NT2/D1 (cell line): ENCODE measurements at places on chromosomes 7 and 10.

- no peak for DNase-seq
Measured at GRCh38 chr10:118581340-118581739, 14.1 kb downstream of the PRLHR start.

GRCh38 chr7:36301914-36302771, 87.5 kb upstream of the ANLN start:
- no peak for DNase-seq

DNA sequence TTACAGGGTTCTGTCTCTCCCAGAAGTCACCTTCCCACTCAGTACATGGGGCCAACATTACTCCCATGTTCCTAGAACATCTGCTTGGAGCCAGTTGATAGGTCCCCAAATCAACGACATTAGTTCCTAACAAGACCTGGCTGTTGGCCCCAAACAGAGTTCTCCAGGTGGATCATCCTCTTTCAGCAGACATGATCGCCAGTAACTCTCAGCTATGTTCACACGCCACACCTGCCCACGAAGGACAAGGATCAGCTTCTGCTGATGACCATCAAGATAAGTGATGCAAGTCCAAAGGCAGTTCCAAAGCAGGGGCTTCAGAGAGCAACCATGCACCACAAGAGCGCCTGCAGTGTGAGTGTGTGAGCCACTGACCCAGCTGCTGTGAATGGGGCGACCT, 11.0 kb downstream of the ZNF777 start:
- no peak for DNase-seq

GRCh38 chr10:29257106-29257783, 31.6 kb upstream of the LYZL1 start:
- DNase-seq, result no peak

DNA sequence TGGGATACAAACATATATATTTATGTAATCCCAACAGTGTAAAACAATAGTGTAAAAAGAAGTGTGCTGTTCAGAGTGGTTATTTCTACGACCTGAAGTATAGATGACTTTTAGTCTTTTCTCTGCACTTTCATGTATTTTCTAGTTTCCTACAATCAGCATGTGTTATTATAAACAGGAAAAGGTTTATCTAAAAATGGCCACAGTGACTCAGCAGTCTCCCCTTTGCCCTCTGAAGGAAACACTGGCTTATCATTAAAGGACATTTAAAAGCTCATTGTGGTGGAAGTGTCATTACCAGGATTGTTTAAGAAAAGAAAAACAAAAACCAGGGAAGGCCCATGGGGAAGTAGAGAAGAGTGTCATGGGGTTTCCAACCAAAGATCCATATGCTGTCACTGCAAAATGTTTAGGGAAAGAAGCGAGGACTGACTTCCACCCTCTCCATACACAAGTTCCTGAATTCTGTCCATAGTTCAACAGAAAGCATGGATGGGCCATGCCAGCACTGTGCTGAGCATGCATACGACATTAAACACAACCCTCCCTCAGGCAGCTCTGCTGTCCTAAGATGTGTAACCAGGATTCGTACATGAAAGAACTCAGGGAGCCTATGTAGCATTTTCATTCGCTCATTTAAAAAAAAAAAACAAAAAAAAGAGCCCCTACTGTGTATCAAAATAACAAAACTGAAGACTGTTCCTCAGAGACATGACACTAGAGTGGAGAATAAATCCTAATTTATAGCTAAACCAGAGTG, 10.2 kb downstream of the CYREN start:
- DNase-seq, result no peak

- no peak for DNase-seq
Measured at GRCh38 chr7:43703573-43703972, 25.8 kb downstream of the COA1 start.

- no peak for DNase-seq
Measured at GRCh38 chr7:131606346-131607290, 50.2 kb upstream of the PODXL start.

GRCh38 chr10:99346247-99346646, 17.1 kb downstream of the CNNM1 start:
- DNase-seq, result no peak

DNA sequence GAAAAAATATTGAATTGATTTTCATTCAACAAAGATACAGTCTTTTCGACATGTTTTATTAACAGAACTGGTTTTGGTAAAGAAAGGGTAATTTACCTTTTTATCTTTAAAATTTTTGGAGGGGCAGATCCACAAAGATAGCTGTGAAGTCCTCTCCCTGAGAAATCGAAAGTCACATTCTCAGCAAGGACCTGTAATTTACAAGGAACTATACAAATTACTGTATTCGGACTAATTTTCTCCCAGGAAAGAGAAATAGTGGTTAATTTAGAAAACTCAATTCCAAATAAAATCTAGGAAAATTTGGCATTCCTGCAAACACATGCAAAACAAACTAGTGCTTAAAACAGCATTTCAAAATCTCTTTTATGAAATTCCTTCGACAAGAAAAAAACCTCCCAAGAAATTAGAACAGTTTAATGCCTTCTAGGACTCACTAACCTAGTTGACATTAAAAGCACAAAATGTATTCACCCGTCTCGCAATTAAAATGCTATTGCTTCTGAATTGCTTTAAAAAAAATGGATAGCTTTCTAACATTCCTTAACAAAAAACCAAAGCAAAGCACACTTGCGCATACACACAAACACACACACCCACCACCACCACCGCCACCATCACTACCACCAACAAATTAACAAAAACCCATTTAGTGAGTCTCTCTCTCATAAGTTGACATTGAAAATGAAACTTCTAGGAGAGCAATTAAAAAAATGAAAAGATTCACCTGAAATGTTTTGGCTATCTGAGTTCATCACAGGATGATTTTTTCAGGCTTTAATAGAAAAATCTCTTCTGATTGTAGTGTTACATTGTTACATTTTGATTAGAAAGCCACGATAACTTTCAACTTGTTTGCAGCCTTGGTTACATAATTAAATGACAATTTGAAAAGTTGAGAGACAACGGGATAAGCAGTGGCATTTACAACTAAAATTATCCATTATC, 4.0 kb upstream of the NKX2-3 start:
- DNase-seq, result no peak

DNA sequence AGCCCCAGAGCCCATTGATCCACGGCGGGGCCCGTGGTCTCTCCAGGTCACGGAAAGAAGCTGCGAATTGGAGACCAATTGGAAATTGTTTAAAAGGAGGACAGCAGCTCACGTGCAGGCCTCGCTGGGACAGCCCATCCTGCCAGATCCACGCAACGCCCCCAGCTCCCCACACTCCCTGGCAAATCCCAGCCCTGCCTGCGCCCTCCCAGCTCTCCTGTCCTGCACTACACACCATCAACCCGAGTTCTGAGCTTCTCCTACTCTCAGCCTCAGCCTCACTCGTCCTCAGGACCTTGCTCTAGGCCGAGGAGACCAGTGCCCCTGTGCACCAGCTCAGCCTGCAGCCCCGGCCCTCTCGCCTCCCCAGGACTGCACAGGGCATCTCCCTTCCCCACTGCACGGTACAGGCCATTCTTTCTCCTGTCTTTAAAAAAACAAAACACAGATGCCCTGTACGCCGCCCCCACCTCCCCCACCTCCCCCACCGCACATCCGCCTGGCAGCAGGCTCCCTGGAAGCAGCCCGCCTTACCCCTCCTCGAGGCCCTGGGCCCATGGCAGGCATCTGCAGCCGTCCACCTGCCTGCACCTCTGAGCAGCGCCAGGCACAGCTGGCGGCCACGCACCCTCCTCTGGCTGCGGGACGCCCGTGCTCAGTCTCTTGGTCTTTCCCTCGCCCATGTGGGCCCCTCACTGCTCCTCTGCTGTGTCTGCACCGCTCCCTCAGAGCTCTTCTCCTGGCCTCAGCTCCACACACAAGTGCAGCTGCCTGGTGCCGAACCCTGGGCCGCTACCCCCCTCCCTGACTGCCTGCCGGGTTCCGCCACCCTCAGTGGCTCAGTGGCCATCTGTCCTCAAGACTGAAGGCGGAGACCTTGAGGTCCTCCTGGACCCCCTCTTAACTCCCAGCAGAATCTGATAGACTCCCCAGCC, 48.5 kb upstream of the SUN1 start:
- DNase-seq, result no peak

GRCh38 chr10:113666682-113667252, 2.9 kb upstream of the NRAP start:
- DNase-seq, result no peak

DNA sequence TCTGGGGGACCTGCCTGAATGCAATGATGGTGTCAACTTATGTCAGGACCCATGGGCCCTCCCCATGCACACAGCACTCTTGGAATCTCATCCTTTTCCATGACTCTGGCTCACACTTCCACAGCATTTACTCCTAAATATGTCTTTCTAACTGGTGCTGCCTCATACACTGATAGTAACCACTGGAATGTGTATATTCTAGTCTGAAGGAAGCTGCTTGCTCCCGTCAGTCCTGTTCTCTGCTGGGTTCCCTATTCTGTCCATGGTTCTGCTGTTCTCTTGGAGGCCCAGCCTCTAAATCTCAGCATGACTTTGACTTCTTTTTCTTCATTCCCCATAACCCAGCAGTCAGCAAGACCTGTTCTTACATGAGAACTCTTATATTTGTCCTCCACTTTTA, 1055.1 kb downstream of the KCNMA1 start:
- DNase-seq, result no peak

- no peak for DNase-seq
Measured at GRCh38 chr10:62373995-62374861, at the start of gene ZNF365. Gene ZNF365, plus strand, starts transcription at chr10:62374369. Its CDS starts 1,825 bp downstream, at chr10:62376194.

GRCh38 chr7:156218544-156219306, 406.5 kb upstream of the SHH start:
- DNase-seq, result no peak

GRCh38 chr10:91299999-91300575, 79.6 kb downstream of the PCGF5 start:
- DNase-seq, result no peak

DNA sequence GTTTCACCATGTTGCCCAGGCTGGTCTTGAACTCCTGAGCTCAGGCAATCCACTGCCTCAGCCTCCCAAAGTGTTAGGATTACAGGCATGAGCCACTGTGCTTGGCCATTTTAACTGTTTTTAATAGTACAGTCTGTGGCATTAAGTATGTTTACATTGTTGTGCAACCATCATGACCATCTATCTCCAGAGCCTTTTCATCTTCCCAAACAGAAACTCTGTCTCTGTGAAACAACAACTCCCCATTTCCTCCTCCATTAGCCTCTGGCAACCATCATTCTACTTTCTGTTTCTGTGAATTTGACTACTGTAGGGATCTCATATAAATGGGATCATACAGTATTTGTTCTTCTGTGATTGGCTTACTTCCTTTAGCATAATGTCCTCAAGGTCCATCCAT, 48.3 kb upstream of the SEPHS1 start:
- DNase-seq, result no peak
